Temporal lobe (tissue), 4 donors: ENCODE measurements at places on chromosomes 3 and 15. TPM values are rescaled to one million over a fixed set of nuclear protein-coding genes. Genes with fewer than 3 reads are reported as not detected.

Gene LSAMP
- 97.1 TPM for total RNA-seq

Gene GOLGA8G
- not detected for total RNA-seq

Gene TRIM42
- not detected for total RNA-seq

Gene ATP10A
- total RNA-seq = 0.74 TPM

Gene ENTPD3
- 3.0 TPM for total RNA-seq

Gene PLSCR1
- 10.3 TPM for total RNA-seq
